ENCODE measurements at places on chromosomes 6 and 20. TPM values are rescaled to one million over a fixed set of nuclear protein-coding genes. Genes with fewer than 3 reads are reported as not detected.

The FNDC1 gene
- total RNA-seq = 0.38 TPM

The KIFC1 gene
- total RNA-seq = 126 TPM

The PDE10A gene
- 13.8 TPM for total RNA-seq

The SIRPD gene
- not detected for total RNA-seq

The PTCRA gene
- total RNA-seq = not detected

The RSPH4A gene
- 0.13 TPM for total RNA-seq

The NMBR gene
- total RNA-seq = 0.33 TPM

The COL9A3 gene
- 7.9 TPM for total RNA-seq

The MYLIP gene
- 7.7 TPM for total RNA-seq

The SPATA25 gene
- 0.16 TPM for total RNA-seq
